ENCODE measurements at places on chromosomes 6 and 20.

DNA sequence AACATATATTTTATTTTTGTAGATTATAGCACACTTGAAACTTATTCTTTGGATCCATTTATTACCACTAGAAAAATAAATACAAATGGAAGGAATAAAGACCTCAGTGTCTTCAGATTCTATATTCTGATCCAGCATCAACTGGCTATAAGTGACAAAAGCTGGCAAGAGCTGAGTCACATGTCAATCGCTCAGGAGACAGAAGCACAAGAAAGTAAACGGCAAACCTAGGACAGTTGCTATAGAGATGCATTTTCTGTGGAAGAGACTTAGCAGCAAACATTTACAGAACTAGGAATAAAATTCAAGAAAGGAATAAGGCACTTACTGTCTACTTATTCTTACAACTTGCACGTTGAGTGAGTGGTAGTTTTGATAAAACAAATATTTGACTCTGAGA is 230.4 kb downstream of the CLVS2 start:
- no peak for DNase-seq

DNA sequence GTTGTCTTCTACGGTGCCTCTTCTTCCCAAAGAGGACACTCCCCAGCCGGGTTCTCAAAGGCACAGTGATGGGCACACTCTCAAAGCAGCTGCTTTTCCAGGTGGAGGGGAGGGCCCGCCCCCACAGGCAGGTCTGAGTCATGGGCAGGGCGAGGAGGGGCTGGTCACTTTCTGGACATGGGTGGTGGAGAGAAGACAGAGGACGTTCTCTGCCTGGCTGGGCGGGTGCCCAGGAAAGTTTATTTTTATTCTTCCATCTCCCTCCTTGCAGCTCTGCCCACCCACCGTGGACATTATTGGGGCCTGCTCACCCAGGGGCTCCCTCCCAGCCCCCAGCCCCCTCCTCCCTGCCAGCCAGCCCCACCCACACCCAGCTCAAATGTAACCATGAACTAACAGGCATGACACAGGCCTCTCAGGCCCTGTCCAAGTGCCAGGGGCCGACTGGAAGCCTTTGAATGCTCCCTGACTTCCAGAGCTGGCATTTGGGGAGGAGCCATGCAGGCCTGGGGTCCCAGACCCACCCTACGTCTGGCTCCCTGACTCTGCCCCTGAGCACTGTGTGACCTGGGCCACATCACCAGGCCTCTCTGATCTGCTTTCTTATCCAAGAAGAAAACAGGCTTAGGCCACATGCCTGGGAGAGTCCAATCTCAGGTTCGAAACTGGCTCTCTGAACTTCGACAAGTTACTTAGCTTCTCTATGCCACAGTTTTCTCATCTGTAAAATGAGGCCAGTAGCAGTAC is 8.0 kb downstream of the TGM2 start:
- peak; percentile 39 for DNase-seq

DNA sequence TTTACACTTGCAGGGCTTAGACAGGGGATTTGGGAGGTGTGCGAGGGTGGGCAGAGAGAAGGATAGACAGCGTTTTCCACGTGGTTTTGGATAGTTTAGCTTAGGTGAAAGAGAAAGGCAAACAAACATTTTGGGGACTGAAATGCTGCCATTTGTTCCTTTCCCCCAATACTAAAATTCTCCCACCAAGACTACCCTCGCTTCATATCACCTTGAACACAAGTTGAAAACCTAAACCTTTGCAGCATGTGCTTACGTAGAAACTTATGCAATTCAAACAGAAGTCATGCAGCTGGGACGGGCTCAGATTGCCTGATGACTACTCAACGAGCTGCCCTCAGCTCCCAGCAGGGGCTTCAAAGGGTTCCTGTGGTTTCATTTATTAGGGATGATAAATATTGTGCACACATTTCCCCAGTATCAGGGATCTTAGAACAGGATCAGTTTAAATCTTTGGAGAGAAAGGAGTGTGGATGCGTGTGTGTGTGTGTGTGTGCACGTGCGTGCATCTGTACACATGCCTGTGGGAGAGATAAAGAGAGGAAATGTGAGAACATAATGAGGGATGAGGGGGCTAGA is 77.3 kb downstream of the SLC22A23 start:
- peak; percentile 84 for DNase-seq

DNA sequence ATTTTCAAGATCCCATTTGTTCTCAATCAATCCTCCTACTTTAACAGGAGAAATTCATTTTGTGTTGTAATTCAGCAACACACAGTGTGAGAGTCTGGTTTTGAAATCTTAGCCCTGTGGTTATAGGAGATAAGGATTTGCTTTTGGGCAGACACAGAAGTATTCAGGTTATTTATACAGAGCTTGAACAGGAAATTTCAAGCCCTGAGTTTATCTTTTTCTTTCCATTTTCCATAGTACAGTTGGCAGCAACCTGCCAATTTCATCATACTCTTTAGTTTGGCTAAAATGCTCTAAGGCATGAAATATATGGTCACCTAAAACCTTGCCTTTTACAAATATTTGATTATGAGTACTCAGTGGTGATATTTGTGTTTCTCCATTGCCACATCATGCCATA is 41.4 kb downstream of the PKIB start:
- peak; percentile 65 for DNase-seq

DNA sequence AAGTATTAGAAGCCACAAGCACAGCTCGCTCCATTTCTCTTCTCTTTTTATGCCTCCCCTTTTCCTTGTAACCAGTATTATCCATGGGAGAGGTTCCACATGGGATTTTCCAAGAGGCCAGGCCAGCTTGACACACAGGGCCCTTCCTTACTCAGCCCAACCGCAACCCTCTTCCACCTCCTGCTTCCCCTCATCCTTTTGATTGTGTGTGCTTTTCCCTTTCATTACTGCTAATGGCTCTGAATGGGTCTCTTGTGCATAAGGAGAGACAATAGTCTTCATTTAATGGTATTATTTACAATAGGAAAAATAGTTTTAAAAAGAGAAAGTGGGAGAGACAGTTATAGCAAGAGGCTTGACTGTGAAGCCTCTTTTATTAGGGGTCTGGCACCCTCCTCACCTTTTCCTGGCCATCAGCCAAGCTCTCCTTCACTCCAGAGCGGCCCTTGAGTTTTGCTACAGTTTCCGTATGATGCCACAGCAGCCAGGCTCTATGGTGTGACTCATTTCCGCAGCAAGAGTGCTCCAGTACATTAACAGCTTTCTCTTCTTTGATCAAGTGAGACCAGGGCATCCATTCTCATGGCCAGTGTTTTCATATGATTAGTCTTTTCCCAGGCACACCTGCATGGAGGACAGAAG is 579.5 kb downstream of the TFAP2B start:
- DNase-seq = no peak

GRCh38 chr6:89895276-89895874 is 1.1 kb downstream of the GJA10 start:
- DNase-seq = peak; percentile 72

GRCh38 chr6:90375681-90376439 is 79.2 kb upstream of the BACH2 start:
- peak; percentile 83 for DNase-seq

- no peak for DNase-seq
Measured at GRCh38 chr6:54087721-54088120, 23.5 kb upstream of the MLIP start.

DNA sequence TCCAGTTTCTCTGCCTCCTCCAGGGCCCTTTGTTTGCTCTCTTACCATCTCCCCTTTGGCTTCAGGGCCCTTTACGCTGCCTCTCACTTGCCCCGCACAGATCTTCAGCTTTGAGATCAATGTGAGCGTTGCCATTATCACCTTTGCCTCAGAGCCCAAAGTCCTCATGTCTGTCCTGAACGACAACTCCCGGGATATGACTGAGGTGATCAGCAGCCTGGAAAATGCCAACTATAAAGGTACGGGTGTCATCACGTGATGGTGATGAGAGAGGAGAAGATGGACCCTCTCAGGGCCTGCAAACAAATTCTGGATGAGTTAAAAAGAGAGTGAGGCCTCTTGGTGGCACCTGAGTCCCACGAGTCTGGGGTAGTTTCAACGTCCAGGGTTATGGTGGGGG is 8.3 kb downstream of the C2 start:
- DNase-seq = no peak

DNA sequence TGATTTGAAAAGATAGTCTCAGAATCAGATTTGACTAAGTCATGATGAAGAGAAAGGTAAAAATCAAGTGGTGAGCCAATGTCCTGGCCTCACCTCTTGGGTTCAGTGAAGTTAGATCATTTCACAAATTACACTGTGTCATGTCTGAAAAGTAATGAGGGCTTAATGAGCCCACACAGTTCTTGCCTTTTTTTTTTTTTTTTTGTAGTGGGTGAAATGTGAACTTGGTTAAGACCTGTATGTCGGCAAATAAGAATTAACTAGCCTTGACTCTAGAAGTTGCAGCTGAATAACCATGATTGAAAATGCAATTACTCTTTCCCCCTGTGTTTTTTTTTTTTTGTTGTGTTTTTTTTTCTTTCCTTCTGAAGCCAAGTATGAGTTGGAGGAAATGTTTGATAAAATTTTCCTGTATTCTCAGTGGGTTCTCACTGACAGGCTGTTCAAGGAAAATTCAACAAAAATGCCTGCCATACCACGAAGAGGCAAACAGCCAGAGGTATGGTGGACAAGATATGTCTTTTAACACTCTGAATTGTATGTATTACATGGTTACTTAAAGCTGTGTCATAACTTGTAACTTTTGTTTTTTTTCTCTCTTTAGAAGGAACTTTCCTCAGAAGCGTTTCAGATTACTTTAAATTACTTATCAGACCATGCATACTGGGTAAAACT is 135.2 kb upstream of the MLIP start:
- peak; percentile 19 for DNase-seq

GRCh38 chr20:10336959-10337729 is 96.9 kb downstream of the MKKS start:
- no peak for DNase-seq

GRCh38 chr6:75374961-75375400 is 90.4 kb upstream of the TMEM30A start:
- DNase-seq = no peak

Data from astrocyte of the spinal cord (primary cell).